CD8-positive, alpha-beta T cell (primary cell): ENCODE measurements at places on chromosomes 3 and 15. TPM values are rescaled to one million over a fixed set of nuclear protein-coding genes. Genes with fewer than 3 reads are reported as not detected.

FBXW12 gene
- total RNA-seq = not detected

ATP13A5 gene
- total RNA-seq = not detected

SERPINI2 gene
- not detected for total RNA-seq

IQCH gene
- 0.60 TPM for total RNA-seq

GPR149 gene
- not detected for total RNA-seq

CLDN11 gene
- not detected for total RNA-seq

PAQR5 gene
- total RNA-seq = not detected

ZNF385D gene
- total RNA-seq = not detected

SI gene
- total RNA-seq = not detected

ST8SIA2 gene
- not detected for total RNA-seq

CNTN6 gene
- not detected for total RNA-seq

EPB42 gene
- not detected for total RNA-seq

UROC1 gene
- not detected for total RNA-seq

HYAL1 gene
- not detected for total RNA-seq

GABRR3 gene
- not detected for total RNA-seq

C3orf80 gene
- total RNA-seq = not detected

CLDN16 gene
- not detected for total RNA-seq

EPHB3 gene
- total RNA-seq = not detected

SLC38A3 gene
- 7.2 TPM for total RNA-seq

CELF6 gene
- total RNA-seq = 2.7 TPM

ADAMTS7 gene
- total RNA-seq = not detected

ACP3 gene
- not detected for total RNA-seq

IFT122 gene
- 14.7 TPM for total RNA-seq

TTC14 gene
- total RNA-seq = 84.8 TPM

STARD9 gene
- total RNA-seq = 8.5 TPM

SMCO1 gene
- total RNA-seq = not detected

DZIP1L gene
- not detected for total RNA-seq

TJP1 gene
- total RNA-seq = not detected

COLQ gene
- 3.9 TPM for total RNA-seq

TLR9 gene
- total RNA-seq = 0.33 TPM

SAMMSON gene
- total RNA-seq = not detected

IL17RB gene
- total RNA-seq = not detected

PCOLCE2 gene
- total RNA-seq = not detected

NR2F2 gene
- total RNA-seq = not detected

TMEM207 gene
- total RNA-seq = not detected

PSMD6 gene
- total RNA-seq = 138 TPM

RLBP1 gene
- not detected for total RNA-seq

GOLGA8R gene
- 2.5 TPM for total RNA-seq

TBC1D21 gene
- total RNA-seq = not detected
